Mesothelial cell of epicardium (in vitro differentiated cells): ENCODE measurements at places on chromosomes 7 and 10. TPM values are rescaled to one million over a fixed set of nuclear protein-coding genes. Genes with fewer than 3 reads are reported as not detected.

- no peak for DNase-seq
These were observed 560.3 kb upstream of the POM121L12 start for GRCh38 chr7:52475001-52475582.

- no peak for DNase-seq
These were observed 397 bp upstream of the NFE2L3 start for GRCh38 chr7:26151650-26151952.

- DNase-seq, result no peak
These were observed 85.3 kb upstream of the YAE1 start for GRCh38 chr7:39480901-39481300.

- no peak for DNase-seq
These were observed 69.2 kb downstream of the LYZL1 start for GRCh38 chr10:29358010-29358616.

GRCh38 chr10:91036807-91037411 is 116.0 kb upstream of the ANKRD1 start:
- DNase-seq, result no peak

DNA sequence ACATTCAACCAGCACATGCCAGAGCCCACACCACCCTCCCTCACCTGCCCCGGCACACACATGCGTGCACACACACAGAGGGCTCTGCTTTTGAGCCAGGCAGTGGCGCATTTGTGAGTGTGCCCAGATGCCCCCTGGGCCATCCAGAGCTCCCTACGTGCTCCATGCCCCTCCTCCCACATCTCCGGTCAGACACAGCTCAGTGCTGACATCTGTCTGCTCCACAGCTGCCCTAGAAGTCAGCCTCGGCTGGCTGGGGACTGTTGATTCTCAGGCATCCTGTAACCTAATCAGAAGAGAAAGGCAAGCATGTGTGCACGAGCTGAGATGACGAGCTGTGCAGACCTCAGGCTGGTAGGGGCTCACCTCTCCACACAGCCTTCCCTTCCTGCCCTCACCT is 135.1 kb downstream of the ZMIZ1 start:
- DNase-seq, result no peak

DNA sequence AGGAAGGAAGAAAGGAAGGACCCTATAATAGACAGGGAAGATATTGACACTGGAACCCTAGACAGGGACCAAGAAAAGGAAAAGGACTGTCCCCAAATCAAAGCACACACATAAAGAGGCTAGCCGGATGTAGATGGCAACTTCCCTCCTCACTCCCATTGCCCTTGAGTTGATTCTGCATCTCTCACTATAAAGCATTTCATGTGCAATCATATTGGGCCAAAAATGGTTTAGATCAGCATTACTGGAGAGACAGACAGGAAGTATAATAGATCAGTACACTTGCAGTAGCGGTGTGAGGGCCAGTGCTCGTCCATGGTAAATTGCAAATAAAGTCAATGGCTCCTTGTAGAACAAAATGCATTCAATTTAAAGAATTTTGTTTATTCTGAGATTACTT is 8.4 kb downstream of the IFIT3 start:
- no peak for DNase-seq

- no peak for DNase-seq
These were observed 462.4 kb upstream of the KLF6 start for GRCh38 chr10:4247379-4247778.

- no peak for DNase-seq
These were observed 227.0 kb downstream of the ANK3 start for GRCh38 chr10:60162631-60163030.

DNA sequence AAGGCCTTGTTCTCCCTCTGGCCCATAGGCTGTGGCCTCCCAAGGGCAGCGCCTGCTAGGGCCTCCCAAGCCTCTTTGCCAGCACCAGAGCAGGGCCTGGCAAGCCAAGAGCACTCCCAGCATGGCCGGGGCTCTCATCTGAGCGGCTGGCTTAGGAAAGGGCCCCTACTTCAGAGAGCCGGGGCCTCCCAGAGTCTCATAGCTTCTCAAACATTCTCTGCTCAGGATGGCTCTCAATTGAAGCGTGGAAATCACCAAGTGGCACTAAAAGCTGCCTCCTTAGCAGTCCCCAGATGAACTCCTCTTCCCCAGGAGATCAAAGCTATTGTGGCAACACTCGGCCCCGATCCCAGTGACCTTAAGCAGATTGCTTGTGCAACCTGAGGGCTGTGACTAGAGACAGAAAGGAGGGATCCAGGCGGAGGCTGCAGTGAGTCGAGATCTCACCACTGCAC is 69.4 kb downstream of the FAM53B start:
- DNase-seq, result no peak

- no peak for DNase-seq
These were observed 48.5 kb downstream of the RSU1 start for GRCh38 chr10:16768702-16769101.

DNA sequence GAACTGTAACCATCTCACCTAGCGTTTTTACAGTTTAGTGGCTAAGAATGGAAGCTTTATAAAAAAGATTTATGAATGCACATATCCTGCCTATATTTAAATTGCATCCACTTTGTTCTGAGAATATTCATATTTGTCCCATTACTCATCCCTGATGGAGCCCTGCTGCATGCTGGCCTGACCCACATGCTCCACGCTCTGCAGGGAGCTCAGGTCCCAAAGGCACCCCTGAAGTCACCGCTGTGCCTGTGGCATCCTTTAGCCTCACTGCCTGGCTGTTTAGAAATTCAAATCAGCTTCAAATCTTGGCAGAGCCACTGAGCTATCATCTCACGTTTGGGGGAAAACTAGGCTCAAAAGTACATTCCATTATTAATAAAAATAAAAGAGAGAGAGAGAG is 24.4 kb downstream of the C10orf90 start:
- no peak for DNase-seq

DPP6 gene
- total RNA-seq, result 0.09 to 0.18 TPM (median 0.13 TPM) in 3 replicates

FAM25C gene
- not detected in 3 replicates for total RNA-seq

HMX2 gene
- total RNA-seq, result not detected in 3 replicates

ORC5 gene
- total RNA-seq, result 21.3 to 24.8 TPM (median 24.5 TPM) in 3 replicates

FAM204A gene
- total RNA-seq, result 53.0 to 54.6 TPM (median 53.4 TPM) in 3 replicates
